ENCODE measurements at places on chromosomes 16 and 17. TPM values are rescaled to one million over a fixed set of nuclear protein-coding genes. Genes with fewer than 3 reads are reported as not detected.

Gene TMEM114
- not detected for total RNA-seq

Gene KRT15
- not detected for total RNA-seq

Gene KRT33A
- not detected for total RNA-seq

Gene PLXDC1
- total RNA-seq: 0.34 TPM

Gene GP1BA
- not detected for total RNA-seq

Gene SPATA32
- not detected for total RNA-seq

Gene ACSM2A
- not detected for total RNA-seq
